ENCODE measurements at places on chromosomes 7 and 10.

GRCh38 chr7:19368491-19368925 is 223.3 kb upstream of the FERD3L start:
- no peak for DNase-seq

GRCh38 chr10:115084277-115084850 is 8.8 kb upstream of the ATRNL1 start:
- DNase-seq = no peak

DNA sequence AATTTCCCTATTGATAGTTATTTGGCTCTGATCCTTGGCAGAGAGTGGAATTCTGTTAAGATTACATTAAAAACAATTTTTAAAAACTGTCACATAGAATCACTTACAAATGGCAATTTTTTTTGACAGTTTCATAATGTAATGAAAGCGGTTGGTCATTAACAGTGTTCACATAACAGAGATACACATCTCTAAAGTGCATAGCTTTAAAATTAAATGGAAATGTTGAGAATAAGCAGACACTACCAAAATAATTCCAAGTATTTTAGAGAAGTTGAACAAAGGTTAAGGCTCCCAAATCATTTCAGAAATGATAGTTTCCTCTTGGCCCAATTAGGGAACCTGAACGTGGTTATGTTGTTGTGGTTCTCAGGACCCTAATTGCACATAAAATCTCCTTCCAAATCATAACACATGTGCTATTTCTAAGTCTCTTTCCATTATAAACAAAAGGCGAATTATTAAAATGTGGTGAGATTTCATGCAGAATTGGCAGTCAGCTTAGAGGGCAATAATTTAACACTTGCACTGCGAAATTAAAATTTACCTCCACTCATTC is 528.9 kb upstream of the FZD8 start:
- DNase-seq = no peak

DNA sequence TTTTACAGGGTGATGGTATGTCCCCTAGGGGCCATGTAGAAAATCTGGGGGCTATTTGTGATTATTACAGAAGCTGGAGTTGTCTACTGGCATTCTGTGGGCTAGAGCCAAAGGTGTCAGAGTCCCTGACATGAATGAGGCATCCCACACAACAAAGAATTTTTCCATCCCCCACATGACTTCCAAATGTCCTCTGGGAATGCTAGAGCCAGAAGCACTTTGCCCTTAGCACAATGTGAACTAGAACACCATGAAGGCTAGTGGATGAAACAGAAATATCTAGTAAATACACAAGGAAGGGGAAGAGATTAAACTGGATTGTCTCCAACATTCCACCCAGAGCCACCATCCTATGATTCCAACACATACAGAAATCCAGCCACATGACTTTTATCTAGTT is 46.9 kb downstream of the FAM13C start:
- DNase-seq = no peak

DNA sequence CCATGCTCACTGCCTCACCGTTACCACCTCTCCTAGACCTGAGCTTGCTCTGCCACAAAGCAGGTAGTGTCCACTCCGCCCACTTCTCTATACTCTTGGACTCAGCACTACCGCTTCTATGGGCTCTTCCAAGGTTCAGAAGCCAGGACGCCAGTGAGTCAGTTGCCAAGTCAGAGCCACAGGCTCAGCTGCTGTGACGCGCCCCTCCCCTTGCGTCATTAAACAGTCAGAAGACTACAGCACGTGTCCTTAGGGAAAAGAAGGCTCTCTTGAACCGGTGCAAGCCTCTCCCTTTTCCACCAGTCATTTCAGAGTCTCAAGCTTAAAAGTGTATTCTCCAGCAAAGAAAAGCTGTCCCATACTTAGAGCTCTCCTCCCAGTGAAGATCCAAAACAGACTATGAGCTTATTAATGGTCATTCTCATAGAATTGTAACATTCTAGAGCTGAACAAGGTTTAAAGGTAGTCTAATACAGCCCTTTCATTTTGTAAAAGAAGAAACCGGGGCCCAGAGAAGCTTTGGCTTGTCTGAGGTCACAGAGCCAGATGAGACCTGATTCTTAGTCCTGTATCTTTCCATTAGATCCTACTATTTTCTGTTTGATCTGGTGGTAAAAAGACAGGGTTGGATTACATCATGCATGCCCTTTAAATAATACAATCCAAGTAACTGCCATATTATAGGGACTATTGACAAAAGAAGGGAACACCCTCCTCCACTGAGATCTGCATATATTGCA is 40.9 kb upstream of the MET start:
- no peak for DNase-seq

DNA sequence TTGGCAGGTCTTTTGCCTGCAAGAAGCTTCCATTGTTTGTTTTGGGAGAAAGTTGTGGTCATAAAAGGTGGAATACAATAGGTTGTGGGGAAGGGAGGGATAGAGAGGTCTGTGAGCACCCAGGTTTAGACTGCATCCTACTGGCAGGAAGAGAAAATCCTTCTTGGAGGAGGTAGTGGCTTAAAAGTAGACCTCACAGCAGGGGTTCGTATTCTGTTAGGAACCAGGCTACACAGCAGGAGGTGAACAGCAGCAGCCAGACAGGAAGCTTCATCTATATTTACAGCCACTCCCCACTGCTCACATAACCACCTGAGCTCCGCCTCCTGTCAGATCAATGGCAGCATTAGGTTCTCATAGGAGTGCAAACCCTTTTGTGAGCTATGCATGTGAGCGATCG is 245.3 kb downstream of the NSUN6 start:
- no peak for DNase-seq

GRCh38 chr10:110410329-110411046 is 87.2 kb upstream of the DUSP5 start:
- DNase-seq = no peak

DNA sequence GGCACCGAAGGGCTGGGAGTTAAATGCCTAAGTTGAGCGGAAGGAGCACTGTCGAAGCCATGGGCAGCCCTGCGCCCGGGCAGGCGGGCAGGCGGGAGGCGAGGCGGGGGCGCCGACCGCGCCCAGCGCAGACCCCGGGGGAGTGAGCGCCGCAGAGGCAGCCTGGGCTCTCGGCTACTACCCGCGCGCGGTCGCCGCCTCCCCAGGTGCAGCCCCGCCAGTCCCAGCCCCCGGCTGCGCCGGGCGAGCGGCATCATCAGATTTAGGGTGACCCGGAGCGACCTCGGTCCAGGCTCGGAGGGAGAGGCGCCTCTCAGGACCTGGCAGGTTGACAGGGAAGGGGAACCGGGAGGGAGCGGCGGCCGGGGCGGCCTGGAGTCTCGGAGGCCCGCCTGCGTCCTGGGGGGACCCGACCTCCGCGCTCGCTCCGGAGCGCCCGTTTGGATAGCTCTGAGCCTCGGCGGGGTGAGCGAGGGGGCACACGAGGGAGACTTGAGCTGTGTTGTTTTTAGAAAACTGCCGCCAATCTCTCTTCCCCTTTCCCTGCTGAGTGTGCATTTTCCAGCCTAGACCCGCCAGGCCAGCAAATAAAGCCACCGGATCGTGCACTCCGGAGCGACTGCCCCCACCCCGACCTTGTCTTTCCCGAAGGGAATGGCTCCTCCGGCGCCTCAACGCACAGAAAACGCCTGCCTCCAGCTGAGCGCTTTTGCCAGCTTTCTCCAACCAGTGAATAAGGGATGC is 2.3 kb upstream of the NRP1 start:
- DNase-seq = no peak

- no peak for DNase-seq
Observed at GRCh38 chr7:90961037-90961725, 303.1 kb upstream of the FZD1 start.

- DNase-seq = peak; percentile 98
Observed at GRCh38 chr7:20238754-20239324, 21.7 kb upstream of the MACC1 start.

- no peak for DNase-seq
Observed at GRCh38 chr7:105799006-105799405, 77.4 kb downstream of the ATXN7L1 start.

- DNase-seq = no peak
Observed at GRCh38 chr10:81367132-81367531, 507.9 kb upstream of the NRG3 start.

DNA sequence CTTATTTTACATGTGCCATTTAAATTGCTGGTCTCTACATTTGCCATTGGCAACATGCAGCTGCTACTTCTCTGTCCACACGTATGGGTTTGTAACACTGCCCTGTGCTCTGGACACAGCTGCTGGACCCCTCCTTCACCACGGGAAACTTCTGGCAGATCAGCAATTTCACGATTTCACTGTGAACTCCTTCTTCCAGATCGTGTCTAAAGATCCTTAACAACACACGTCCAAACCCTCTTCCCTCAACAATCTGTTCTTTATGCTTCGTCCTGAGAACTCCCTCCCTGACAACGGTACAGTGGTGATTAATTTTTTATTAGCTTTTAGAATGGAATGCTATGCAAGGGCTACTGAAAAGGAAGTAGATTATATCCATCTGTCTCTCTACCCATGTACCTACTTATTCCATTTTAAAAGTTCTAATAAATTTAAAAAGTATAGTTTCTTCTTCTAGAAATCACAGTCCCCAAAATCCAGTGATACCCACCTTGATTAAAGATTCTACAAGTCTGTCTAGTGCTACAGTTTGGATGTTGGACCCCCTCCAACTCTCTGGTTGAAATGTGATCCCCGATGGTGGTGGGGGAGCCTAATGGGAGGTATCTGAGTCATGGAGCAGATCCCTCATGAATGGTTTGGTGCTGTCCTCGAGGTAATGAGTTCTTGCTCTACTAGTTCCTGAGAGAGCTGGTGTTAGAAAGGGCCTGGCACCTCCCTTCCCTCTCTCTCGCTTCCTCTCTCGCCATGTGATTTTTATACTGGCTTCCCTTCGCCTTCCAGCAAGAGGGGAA is 81.0 kb downstream of the KIAA1549 start:
- no peak for DNase-seq

DNA sequence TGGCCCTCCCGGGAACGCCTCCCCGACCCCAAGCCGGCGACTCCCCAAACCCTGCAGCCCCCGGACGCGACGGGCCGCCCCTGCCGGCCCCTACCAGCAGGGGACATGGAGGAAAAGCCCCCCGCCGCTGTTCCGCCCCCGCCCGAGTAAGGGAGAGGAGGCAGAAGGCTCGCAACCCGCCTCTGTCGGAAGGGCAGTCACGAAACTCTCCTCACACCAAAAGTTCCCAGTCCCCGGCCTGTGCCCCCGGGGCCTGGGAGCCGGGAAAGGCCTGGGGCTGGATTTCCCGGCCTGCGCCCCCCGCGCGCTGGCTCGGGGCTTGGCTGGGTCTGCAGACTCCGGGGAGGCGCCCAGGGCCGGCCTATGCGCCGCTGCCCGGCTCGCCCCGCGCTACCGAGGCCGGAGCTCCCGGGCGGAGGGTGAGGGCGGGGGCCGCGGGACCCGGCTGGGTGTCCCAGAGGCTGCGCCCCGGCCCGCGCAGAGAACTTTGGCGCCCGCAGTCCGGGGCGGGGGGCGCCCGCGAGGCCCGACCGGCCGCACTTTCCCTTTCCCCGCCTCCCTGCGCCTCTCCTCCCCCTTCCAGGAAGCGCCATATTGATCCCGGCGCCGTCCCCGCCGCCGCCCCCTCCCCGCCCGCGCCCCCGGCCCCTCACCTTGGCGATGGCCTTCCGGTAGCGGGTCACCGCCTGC is 728 bp downstream of the PARD3 start:
- no peak for DNase-seq

DNA sequence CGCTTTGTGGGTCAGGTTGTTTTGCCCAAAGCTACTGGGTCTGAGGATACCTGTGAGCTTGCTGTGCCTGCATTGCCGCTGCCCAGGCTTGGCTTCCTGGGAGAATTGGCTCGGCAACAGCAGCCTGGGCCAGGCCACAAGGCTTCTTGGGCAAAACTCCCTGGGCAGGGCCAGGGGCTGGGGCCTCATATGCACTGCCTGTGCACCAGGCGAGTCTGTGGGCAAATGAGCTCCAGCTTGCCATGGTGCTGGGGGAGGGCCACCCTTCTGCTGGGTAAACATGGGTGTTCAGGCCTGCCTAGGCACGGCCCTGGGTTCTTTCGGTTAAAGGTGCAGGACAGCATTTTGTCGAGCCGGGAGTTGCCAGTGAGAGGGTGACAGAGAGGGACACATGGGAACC is 19.4 kb downstream of the ZMIZ1 start:
- DNase-seq = no peak

- DNase-seq = no peak
Observed at GRCh38 chr7:77320714-77321113, 95.4 kb downstream of the GSAP start.

DNA sequence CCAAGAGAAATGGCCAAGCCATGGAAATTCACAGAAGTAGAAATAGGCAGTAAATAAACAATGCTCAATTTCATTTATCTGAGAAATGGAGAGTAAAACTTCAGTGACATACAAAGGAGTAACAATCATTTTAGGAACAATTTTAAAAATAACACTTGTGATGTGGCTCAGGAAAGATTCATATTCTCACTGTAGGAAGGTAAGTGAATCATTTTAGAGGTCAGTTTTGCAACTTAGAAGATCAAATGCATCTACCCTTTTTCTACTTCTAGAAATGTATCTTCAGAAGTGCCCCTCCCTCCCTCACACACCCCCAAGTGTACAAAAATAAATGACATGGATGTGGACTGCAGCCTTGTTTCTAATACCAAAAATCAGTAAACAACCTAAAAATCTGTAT is 78.3 kb downstream of the ALOX5 start:
- no peak for DNase-seq
